ENCODE measurements at places on chromosomes 3 and 15.

- no peak overlapping the region for H3K4me3 ChIP-seq
- peaks cover under 1% of the 10 kb centered on the region for H3K36me3 ChIP-seq
- peaks cover 61% of the 10 kb centered on the region for H3K27me3 ChIP-seq
- DNase-seq: peak; percentile 75
- H3K4me1 ChIP-seq: peaks cover 78% of the 10 kb centered on the region
These were observed 275.3 kb downstream of the UACA start for GRCh38 chr15:70488002-70488605.

GRCh38 chr15:84811828-84812227, 5.3 kb upstream of the ALPK3 start:
- no peak overlapping the region for H3K4me3 ChIP-seq
- peaks cover 16% of the 10 kb centered on the region for H3K36me3 ChIP-seq
- H3K27ac ChIP-seq: no peak overlapping the region
- peaks cover 6% of the 10 kb centered on the region for H3K27me3 ChIP-seq
- DNase-seq: no peak

DNA sequence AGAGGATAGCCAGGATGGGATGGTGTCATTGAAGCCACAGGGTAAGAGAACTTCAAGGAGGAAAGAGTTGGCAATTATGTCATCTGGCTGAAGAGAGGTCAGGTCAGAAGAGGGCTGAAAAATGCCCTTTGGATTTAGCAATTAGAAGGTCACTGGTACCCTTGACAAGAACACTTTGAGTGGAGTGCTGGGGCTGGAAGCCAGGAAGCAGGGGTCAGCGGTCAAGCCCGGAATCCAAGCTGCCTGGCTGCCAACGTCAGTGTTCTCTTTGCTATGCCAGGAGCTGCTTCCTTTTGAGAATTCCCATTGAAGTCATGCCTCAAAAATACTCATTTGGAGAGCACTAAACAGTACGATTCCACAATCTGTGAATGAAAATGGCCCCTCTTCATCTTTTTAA, 386.5 kb downstream of the SHQ1 start:
- no peak overlapping the region for H3K27ac ChIP-seq
- H3K4me3 ChIP-seq: no peak overlapping the region
- H3K36me3 ChIP-seq: no peaks in the 10 kb centered on the region
- H3K4me1 ChIP-seq: no peaks in the 10 kb centered on the region
- no peak for DNase-seq
- peaks cover 5% of the 10 kb centered on the region for H3K27me3 ChIP-seq

GRCh38 chr3:147760085-147760484, 350.9 kb downstream of the ZIC1 start:
- H3K27me3 ChIP-seq: no peaks in the 10 kb centered on the region
- H3K36me3 ChIP-seq: no peaks in the 10 kb centered on the region
- no peaks in the 10 kb centered on the region for H3K4me1 ChIP-seq
- no peak for DNase-seq
- H3K4me3 ChIP-seq: no peak overlapping the region
- H3K27ac ChIP-seq: no peak overlapping the region

GRCh38 chr3:129412542-129413198, 15.8 kb downstream of the EFCAB12 start:
- H3K27me3 ChIP-seq: no peaks in the 10 kb centered on the region
- H3K4me1 ChIP-seq: no peaks in the 10 kb centered on the region
- H3K27ac ChIP-seq: no peak overlapping the region
- no peak overlapping the region for H3K4me3 ChIP-seq
- DNase-seq: no peak

- no peak overlapping the region for H3K27ac ChIP-seq
- peaks cover 70% of the 10 kb centered on the region for H3K36me3 ChIP-seq
- peaks cover 44% of the 10 kb centered on the region for H3K4me1 ChIP-seq
- H3K4me3 ChIP-seq: no peak overlapping the region
These were observed 23.4 kb downstream of the RFTN1 start for GRCh38 chr3:16490062-16490619.

DNA sequence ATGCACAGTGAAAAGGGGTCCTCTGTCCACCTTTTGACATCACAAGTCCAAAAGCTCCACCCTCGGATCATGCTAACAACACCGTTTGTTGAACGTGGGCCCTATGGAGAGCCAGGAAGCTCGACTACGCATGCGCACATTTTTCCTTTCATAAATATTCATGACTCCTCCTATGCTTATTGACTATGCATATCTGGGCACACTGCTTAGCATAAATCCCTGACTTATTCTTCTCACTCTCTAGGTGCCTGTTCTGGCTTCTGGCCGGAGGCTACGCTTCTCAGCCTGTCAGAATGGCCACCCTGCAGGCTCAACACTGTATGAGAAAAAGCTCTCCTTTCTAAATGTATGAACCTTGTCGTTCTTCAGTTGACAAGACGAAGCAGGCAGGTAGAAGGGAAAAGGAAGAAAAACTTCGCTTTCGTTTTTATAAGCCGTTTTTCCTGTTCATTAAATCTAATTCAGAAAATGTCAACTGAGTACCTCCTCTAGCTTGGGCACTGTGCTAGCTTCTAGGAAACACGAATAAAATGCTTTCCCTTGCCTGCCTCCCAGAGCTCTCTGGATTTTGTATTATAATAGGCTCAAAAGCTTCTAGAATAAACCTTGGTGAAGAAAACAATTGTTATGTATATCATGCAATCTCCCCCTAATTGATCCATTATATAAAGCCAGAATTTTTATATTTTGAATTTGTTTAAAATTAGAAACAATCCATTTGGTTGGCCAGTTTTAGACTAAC, 207.7 kb downstream of the ATP10A start:
- no peak overlapping the region for H3K27ac ChIP-seq
- no peaks in the 10 kb centered on the region for H3K27me3 ChIP-seq
- H3K4me1 ChIP-seq: peaks cover 2% of the 10 kb centered on the region
- no peaks in the 10 kb centered on the region for H3K36me3 ChIP-seq

Data from activated CD4-positive, alpha-beta T cell treated with anti-CD3 and anti-CD28 coated beads, Interleukin-2, amount 10 ng/mL, durations not matched to agents 7 days and 5 days (primary cell).